Thymus (tissue), 14 donors: ENCODE measurements at places on chromosomes 5 and 9.

GRCh38 chr5:5422819-5423515 is 490 bp downstream of the ICE1 start:
- DNase-seq, result no peak

- DNase-seq, result no peak
Observed at GRCh38 chr9:124084087-124084486, 72.5 kb downstream of the LHX2 start.

DNA sequence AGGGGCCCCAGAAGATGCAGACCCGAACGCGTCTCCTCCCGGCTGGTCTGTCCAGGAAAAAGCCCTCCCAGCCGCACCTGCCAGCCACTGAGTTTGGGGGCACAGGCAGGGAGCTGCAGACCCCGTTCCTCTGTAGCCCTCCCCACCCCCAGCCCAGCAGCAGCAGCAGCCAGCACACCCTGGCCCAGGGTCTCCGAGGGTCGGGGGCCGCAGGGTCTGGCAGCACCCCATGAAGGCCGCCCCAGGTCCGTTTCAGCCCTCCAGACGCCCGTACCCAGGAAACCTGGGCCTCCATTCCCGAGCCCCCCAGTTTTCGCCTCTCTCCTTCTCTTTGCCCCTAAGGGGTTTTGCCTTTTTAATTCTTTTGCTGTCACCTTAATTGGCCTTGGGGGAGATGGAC is 19.7 kb downstream of the EXD3 start:
- no peak for DNase-seq

DNA sequence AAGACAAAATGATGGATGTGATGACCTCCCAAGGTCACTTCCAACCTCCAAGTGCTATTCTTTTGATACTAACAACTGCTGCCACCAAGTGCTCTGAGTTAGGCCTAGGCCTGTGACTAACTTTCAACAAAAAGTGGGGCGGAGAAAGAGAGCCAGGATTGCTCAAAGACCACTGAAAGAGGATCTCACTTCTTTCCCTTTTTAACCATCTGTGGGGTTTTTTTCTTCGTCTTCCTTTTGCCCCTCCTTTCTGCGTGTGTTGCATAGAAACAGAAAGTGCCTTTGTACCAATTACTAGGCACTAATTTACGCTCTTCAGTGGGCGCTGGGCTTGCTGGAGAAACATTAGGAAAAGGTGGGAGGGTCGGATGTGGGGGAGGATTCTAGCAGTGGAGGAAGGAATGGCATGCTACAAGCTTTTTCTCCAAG is 8.0 kb downstream of the KLF9 start:
- no peak for DNase-seq

DNA sequence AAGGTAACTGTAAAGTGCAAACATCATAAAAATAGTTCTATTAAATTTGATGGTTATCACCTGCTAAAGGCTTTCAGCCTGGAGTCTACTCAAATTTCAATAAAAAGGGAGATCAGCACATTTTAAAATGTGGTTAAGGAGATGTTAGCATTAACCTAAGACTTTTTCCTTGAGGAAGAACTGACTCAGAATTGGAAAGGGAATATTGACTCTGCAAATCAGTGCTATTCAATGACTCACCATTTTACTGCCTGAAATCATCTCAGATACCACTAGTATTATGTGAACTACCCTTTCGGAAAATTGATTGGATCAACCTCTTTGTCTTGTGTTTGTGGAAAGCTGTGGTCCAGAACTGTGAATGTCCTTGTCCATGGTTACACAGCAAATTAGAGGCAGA is 113.3 kb downstream of the ADRB2 start:
- no peak for DNase-seq

DNA sequence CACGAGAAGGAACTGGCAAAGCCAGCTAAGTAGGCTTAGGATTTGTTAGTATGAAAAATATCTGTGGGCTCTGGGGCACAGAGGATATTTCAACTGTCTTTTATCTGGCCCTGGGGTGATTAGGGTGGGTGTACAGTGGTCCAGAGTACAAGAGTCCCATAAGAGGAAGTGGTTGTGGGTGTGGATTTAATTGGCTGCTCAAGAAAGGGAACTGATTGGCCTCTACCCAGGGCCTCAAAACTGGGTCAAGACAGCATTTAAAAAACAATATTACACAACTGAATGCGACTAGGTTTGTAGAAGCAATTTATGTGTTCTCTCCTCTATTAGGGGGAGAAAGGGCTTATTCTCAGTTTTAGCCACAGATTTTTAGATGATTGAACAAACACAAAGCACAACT is 1353.4 kb upstream of the WWC1 start:
- DNase-seq, result no peak

GRCh38 chr9:16637911-16638310 is 232.6 kb downstream of the BNC2 start:
- DNase-seq, result no peak

DNA sequence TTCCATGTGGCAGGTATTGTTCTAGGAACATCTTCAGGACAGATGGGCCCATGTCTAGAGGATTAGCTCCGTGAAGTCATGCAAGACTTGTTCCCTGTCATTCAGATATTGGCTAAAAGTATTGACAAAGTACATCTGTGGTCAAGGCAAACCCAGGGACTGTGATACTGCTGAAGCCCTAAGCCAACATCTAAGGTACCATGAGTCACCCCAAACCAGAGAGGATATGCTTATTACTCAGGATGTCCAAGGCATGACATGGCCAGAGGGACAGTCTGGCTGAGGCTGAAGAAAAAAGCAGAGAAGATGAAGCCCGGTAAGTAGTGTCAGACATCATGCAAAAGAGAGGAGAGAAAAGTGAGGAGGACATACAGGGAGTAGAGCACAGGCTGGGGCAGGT is 31.0 kb downstream of the HMHB1 start:
- DNase-seq, result no peak

DNA sequence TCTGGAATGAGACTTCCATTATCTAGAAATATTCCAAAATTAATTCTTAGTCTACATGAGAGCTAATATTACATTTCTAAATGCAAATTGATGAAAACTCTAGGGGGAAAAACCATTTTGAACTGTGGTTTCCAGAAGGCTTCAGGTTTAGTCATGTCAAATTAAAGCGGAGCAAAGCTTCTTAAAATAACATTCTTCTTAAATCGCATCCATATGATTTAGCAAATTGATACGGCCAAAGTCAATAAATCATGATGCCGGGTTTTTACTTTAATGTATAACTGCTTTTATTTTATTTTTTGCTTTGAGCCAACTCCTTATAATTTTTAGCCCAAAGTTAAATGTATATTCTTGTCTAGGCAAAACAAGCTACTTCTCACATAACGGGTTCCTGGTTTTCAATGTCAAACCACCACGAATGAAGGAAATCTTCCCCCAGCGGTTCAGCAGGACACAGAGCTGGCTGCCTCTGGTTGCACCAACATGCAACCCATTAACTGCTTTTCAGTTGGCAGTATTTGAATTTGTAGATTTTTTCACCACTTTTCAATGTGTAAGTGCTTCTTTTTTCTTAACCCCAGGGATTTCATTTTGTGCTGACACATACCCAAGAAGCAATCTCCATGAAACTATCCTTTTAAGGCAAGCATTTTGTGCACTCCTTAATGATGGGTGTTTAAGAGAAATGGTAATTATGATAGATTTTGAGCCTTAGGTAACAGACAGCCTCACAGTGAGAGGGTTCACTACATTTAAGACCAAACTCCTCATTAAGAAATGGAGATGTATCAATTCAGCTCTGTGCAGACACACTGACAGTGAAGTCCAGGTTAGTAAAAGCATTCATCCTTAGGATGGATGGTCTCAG is 35.5 kb downstream of the EFNA5 start:
- no peak for DNase-seq

- no peak for DNase-seq
Observed at GRCh38 chr5:132444841-132445639, 45.5 kb downstream of the IRF1 start.

- no peak for DNase-seq
Observed at GRCh38 chr5:36521838-36522745, 84.3 kb upstream of the SLC1A3 start.

- no peak for DNase-seq
Observed at GRCh38 chr5:74017786-74018211, 391.8 kb downstream of the ARHGEF28 start.

DNA sequence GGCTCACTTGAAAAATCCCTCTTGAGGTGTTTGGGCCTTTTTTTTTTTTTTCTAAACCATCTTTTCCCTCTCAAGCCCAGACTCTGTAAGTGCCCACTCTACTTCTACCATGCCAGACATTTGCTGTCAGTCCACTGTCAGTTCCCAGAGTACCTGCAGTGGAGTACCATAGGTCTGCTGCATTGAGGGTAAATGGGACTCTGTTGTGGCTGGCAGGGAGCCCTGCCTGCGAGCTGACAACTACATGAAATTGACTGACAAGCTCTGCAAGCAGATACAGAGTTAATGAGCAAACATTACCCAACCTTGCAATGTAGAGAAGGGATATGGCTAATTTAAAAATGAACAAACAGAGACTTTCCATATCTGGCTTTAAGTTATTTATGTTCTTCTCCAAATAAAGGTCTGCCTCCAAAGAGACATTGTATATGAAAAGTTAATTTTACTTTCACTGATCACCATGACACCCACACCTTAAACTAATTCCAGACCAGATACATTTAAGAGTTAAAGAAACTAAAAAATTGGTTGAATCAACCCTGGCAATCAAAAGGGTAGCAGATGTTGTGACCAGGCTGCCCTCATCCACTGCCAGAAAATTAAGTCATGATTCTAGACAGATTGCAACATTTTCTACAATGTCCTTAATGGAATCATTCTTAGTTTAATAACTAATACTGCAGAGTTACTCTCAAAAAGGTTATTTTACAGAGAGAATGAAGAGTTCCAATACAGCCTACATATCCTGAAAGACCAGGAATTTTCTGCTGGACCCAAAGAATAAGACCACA is 100.4 kb upstream of the PAM start:
- no peak for DNase-seq

DNA sequence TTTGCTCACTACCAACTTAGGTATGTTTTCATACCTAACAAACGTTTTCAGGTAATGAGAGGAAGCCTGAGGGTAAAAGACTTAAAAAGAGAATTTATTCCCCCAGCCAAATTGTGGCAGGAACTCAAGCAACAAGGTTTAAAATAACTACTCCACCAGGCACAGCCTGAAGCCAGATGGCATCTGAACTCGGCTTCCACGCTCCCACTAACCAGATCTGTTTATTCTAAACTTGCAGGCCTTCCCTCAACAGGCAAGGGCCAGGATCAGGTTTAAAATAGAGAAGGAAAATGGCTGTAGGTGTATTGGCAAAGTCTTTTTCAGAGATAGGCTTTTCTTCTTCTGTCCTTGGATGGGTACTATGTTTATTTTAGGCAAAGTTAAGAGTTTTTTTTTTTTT is 89.4 kb downstream of the OTULIN start:
- no peak for DNase-seq

DNA sequence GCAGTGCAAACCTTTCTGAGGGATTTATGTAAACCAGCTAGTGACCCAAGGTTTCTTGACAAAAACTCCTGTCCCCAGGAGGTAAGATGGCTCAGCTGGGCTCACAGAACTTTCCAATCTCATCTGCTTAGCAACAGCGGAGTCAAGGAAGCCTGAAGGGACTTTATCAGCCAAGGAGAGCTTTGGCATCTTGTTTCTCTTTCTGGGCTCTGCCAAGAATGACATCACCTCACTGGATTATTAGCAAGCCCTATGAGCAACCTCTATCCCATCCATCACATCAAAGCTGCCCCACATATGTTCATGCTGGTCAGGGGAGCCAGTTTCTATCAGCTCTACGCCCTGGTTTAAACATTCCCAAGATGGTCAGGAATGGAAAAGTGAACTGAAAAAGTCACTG is 461.3 kb downstream of the ENC1 start:
- DNase-seq, result no peak

GRCh38 chr9:101718192-101718591 is 20.3 kb downstream of the GRIN3A start:
- DNase-seq, result no peak

GRCh38 chr5:149849280-149849965 is 95.2 kb downstream of the PDE6A start:
- no peak for DNase-seq
